NCI-H748 treated with DMSO at 0.1 percent for 48 hours (cell line): ENCODE measurements at places on chromosomes 11 and 22.

GRCh38 chr11:1845561-1846452 is 7.0 kb downstream of the TNNI2 start:
- DNase-seq, result no peak

DNA sequence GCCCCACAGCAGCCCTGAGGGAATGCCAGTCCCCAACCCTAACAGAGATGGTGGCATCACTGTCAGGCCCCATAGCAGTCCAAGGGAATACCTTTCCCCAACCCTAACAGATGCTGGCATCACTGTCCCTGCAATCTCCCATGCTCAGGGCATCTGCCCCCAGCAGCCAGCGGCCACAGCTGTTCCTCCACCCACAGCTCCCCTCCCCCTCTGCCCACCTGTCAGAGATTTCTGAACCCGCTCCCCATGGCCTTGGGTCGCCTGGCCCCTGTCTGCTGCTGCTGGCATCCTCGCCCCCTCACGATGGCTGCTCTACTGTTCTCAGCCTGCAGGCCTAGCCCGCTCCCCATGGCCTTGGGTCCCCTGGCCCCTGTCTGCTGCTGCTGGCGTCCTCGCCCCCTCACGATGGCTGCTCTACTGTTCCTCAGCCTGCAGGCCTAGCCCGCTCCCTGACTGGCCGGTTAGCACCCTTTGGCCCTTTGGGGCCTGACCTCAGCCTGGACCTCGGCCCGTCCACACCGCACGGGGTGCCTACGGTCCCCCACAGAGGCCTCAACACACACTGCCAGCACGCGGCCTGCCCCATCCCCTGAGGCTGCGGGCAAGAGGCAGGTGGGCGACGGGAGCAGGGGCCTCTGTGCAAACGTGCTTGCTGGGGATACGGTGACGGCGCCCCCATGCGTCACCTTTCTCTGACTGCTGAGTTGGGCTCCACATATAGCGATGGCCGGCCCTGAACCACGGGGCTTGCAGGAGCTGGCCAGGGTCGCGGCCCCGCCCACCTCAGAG is 20.7 kb downstream of the CHID1 start:
- DNase-seq, result no peak

DNA sequence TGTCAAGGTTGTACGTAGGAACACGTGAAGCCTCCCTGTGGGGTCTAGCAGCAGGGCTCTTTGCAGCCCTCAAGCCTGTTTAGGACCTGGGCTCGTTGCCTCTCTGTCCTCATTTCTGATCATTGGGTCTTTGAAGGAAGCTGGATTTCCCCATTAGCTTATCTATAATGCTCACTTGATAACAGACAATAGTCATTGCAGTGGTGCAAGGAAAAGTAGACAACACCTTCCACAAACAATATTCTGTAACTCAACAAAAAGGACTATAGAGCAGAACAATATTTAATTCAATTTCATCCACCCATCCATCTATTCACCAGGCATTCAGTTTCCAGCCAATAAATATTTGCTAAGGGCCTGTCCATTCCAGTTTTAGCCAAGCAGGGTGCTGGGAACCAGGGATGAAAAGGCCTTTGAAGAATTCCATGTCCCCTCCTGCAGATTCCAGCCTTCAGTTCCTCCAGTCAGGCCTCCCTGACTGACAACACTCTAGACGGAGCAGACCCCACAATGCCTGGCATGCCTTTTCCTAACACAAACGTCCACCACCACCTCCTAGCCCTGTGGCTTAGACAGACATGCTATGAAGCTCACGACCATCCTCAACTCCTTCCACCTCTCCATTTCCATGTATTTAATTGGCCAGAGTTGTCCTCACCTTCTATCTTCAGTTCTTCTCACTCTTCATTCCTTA is 12.7 kb upstream of the POLD3 start:
- DNase-seq, result no peak

DNA sequence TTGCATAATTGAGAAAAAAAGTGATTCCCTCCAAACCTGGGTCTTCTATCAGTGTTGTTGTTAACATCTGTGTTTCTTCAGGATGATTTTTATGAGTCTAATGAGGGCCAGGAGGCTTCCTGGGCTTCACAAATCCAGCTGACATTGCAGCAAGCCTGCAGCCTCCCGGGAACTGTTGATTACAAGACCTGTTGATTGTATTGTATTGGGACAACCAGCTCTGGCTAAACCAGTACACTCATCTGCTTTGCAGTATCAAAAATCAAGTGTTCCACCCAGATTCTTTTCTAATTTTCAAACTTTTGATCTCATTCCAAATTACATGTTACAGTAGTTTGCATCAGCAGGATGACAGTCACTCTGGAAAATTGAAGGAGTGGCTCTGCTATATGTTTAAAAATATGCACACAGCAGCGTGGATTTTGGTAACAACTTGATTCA is 16.1 kb upstream of the PRSS23 start:
- DNase-seq, result no peak

DNA sequence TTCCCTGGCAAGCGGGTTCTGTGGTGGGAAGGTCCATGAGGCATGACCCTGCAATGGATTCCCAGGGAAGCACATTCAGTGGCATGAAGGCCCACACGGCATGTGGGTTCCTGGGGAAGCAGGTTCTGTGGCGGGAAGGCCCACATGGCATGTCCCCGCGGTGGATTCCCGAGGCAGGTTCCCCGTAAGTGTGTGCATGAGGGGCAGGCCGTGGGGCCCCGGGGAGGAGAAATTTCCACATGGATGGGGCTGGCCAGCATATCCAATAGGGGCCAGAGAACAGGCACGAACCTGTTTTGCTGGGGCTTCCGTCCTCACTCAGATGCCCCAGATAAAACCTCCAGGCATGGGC is 83.7 kb downstream of the PHF21B start:
- DNase-seq, result no peak

DNA sequence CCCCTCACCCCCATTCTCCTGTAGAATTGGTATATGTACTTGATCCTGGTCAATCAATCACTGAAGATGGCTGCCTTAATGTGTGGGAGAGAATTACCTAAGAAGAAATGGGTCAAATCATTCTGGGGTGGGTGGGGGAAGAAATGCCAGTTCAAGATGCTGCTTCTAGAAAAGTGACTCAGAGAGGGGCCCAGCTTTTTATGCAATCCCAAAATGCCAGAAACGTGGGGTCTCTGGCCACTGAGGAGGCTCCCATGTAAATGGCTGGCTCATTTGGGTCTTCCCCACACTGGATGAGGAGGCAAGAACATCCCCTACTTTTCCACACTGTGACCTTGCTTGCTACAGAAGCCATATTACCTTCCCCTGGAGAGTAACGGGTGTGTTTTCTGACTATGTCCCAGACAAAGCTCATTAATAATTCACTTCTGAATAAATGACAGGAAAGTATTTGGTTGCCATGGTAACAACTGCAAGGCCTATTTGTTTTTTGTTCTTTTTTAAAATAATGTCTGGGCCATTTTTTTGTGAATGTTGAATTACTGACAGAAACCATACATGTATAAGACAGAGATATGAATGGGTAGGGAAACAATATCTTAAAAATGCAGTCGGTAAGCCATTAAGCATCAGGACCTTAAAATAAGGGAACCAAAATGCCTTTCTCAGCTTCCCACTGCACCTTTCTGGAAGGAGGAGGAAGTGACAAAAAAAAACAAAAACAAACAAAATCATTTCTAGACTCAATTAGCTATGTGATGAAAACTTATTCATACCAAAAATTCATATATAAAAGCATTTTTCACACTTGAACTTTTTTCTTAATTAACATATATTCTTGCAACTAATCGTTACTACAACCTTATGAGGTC is 32.0 kb downstream of the SLC1A2 start:
- DNase-seq, result no peak

- DNase-seq, result no peak
These were observed 125.8 kb downstream of the DDX10 start for GRCh38 chr11:108790501-108791299.

DNA sequence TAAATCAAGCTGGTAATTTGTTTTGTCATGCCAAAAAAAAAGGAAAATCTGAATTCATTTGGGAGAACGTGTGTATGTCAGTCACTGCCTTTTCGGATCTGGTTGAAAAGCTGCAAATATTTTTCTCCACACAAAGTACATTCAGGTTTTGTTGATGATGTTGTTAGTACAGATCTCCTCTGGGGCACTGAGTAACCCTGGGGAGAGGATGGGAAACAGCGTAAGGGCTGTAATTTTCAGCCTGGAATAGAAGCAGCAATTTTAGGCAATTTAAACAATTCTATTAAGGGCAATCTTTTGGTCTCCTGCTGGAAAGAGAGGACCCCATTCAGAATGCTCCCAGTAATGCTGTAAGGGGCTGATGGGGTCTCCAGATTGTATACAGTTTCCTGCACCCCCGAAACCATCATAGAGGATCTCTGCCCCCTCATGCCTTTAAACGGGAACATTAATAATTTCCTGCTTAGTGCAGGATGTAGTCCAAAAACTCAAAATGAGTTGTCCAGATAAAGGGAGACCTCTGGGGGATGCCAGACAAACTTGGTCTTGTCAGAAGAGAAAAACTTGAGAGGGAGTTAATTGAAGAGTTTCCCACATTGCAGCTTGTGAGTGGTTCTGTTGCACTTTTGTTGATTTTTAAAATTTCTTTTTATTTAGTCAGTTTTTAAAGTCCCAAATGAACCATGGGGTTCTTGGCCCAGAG is 132.3 kb downstream of the COMMD9 start:
- no peak for DNase-seq

- no peak for DNase-seq
These were observed 9.8 kb downstream of the RELT start for GRCh38 chr11:73386016-73386415.

DNA sequence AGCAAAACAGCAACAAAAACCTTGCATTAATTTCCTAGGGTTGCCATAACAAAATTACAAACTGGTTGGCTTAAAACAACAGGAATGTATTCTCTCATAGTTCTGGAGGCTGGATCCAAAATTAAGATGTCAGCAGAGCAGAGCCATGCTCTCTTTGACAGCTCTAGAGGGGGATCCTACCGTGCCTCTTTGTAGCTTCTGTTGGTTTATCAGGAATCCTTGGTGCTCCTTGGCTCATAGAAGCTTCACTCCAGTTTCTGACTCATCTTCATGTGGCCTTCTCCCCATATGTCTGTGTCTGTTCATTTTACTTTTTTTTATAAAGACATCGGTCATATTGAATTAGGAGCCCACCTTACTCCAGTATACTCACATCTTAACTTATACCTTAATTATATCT is 90.5 kb upstream of the POU2AF2 start:
- no peak for DNase-seq

GRCh38 chr11:35629914-35630313 is 11.7 kb downstream of the FJX1 start:
- no peak for DNase-seq

GRCh38 chr11:101738452-101738851 is 154.6 kb upstream of the TRPC6 start:
- no peak for DNase-seq

DNA sequence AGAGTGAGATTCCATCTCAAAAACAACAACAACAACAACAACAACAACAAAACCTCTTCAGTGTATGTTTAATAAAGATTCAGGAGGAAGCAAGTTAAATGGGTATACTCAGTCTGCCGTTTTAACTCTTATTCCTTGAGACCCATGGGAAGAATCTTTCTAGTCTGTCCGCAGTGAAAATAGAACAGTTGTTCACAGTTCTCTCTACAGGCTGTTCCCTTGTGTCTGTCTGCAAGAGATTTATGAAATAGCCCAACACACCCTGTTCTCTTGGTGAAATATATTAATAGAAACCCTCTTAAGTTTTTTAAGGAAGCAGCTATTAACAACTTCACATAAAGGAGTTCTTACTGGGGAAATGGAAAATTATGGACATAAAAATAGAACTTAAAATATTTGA is 682.2 kb upstream of the RAG2 start:
- DNase-seq, result no peak

DNA sequence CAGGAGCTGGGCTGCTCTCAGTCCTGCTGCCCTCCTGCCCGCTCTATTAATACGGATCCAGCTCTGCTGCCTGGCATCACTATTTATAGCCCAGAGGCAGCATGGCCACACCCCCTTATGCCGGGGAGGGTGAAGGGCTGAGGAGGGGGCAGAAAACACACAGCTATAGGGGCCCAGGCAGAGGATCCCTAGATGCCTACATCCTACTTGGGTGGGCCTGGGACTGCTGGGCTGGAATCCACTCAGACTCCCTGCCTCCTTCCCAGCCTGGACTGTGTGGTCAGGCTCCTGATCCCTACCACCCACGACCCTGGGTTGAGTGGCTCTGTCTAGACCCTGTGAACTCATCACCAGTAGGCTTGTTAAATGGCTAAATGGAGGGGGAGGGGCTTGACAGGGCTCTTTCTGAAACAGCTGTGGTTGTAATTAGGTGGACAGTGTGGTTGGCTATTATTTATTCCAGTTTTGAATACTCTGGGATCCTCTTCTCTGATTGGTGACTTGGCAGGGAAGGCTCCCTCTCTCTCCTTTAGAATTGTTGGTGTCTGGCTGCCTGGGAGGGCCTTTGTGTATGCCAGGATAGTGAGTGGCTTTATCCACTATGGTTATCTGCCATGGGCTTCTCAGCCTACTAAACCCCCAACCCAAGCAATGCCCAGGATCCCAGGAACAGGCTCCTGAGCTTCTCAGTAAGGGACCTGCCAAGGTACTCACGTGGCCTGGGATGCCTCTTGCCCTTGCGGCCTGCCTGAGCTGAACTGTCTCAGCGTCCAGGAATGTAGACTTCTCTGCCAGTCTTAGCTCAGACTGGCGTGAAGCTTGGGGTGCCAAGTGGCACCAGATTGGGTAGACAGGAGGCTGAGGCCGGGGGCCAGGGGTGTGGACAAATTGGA is 15.2 kb downstream of the PHLDB1 start:
- DNase-seq, result no peak

DNA sequence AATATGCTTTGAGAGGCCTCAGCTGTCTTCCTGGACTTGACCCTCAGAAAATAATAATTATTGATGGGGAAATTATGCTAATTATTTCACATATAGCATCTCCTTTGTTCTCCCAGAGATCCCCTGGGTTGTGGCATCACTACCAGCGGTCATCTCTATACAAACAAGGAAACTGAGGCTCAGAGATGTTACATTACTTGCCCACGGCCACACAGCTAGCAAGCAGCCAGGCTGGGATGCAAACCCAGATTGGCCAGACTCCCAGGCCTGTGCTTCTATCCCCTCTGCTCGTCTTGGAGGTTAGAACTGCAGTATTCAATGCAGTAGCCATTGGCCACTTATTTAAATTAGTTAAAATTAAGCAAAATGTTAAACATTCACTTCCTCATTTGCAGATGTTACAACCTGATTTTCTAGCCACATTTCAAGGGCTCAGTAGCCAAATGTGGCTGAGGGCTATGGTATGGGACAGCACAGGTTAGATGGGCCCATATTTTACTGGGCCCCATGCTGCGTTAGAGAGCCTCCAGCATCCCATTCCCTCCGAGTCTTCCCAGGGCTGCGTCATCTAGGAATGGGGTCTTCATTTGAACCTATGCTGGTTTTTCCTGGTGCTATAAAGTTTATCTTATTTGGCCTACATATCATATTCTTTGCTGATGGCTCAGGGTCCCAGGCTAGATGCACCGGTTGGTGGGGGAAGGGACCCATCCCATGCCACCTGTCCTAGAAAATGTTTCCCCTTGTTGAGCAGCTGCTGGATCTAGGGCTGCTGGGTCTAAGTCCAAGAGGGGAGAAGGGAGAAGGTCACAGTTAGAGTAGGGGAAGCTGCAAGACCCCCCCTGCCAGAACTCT is 2.2 kb downstream of the SLC35C1 start:
- DNase-seq, result no peak
